Fibroblast of lung (primary cell): ENCODE measurements at places on chromosomes 1 and 21. TPM values are rescaled to one million over a fixed set of nuclear protein-coding genes. Genes with fewer than 3 reads are reported as not detected.

DNA sequence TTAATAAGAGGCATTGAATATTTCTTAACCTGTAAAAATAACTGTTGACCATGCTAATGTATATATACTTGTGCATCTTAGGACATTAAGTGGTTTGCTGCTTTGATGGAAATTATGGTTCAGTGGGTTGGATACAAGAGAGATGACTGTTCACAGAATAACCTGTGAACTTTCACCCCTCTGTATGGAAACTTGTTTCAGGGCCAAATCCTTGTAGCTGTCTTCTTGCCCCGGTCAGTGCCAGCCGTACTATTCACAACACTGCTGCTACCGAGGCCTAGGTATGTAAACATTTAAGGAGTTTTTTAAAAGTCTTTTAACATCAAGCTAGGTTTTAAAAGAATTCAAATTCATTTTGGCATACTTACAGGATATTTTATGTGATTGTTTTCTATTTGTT, 16.1 kb downstream of the DONSON start:
- no peak overlapping the region for H3K27ac ChIP-seq
- H3K4me3 ChIP-seq: no peak overlapping the region
- DNase-seq: no peak
- no peaks in the 10 kb centered on the region for H3K4me1 ChIP-seq
- H3K36me3 ChIP-seq: peaks cover 11% of the 10 kb centered on the region

DNA sequence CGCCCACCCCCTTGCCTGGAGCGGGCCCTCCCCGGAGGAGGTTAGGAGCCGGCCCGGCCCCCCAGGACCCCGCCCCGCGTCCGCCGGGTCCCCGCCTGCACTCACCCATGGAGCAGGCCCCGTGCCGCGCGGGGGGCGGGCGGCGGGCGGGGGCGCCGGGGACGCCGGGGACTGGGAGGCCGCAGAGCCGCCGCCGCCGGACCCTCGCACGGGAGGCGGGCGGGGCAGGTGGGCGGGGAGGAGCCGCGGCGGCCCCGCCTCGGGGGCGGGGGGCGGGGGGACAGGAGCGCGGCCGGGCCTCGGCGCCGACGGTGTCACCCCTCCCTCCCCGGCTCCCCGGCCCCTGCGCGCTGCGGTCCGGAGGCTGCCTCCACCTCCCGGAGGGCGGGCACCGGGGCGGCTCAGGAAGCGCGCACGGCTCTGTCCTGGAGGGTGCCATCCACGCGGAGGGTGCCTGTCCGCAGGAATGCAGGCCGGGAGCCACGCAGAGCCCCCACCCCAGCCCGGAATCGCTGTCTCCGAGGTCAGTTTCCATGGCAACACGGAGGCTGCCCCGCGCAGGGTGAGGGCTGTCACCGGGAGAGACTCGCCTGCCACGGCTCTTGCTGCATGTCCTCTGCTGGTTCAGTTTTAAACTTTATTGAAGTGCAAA, 5.9 kb upstream of the PLEKHG5 start:
- H3K4me3 ChIP-seq: peak overlapping the region; percentile 51
- no peaks in the 10 kb centered on the region for H3K4me1 ChIP-seq
- H3K27ac ChIP-seq: no peak overlapping the region
- peaks cover 18% of the 10 kb centered on the region for H3K27me3 ChIP-seq
- peak; percentile 50 for DNase-seq

The OR10T2 gene
- not detected in 2 replicates for total RNA-seq

- no peak overlapping the region for H3K4me3 ChIP-seq
- H3K27me3 ChIP-seq: peaks cover 35% of the 10 kb centered on the region
Measured at GRCh38 chr1:205581321-205581980, 50.4 kb downstream of the ELK4 start.

- H3K27me3 ChIP-seq: no peaks in the 10 kb centered on the region
- H3K36me3 ChIP-seq: no peaks in the 10 kb centered on the region
- H3K4me3 ChIP-seq: no peak overlapping the region
Measured at GRCh38 chr1:31726715-31727114, 22.9 kb upstream of the COL16A1 start.

DNA sequence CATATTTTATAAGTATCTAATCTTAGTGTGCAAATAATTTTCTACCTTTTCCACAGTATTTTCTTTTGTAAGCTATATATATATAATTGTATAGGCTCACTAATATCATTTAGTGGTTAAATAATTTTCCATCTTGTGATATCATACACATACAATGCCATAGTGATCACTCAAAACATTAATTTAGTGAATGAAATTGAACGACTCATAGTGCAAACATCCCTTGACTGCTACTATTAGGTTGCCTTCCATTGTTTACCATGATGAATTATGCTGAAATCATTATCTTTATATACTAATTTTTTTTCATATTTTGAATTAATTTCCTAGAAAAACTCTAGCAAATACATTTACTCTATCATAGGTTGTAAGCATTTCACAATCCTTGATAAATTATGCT, 127.1 kb downstream of the PCNX2 start:
- no peaks in the 10 kb centered on the region for H3K4me1 ChIP-seq
- peaks cover 2% of the 10 kb centered on the region for H3K36me3 ChIP-seq
- DNase-seq: no peak
- H3K27ac ChIP-seq: no peak overlapping the region
- no peaks in the 10 kb centered on the region for H3K27me3 ChIP-seq

The UTS2 gene
- not detected in 2 replicates for total RNA-seq

DNA sequence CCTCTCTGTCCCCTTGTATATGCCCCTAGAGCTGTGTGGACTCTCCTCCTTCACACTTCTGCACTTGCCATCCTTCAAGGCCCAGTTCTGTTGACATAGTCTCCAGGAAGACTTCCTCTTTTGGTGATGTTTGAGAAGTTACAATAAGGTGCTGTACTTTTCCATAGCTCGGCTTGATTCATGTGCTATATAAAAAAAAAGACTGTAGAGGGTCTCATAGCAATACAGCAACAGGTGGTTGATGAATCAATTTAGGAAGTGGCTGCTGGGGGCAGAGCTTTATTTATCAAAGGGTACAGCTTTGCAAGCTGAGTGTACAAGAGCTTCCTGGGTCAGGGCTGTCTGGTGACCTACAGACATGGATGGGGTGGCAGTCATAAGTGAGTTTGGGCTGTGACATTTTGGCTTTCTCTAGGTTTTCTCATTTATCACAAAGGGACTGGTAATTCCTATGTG, 102.7 kb downstream of the RUNX1 start:
- no peaks in the 10 kb centered on the region for H3K36me3 ChIP-seq
- H3K4me1 ChIP-seq: no peaks in the 10 kb centered on the region
- H3K4me3 ChIP-seq: no peak overlapping the region
- no peak for DNase-seq
- no peaks in the 10 kb centered on the region for H3K27me3 ChIP-seq

The PLA2G2D gene
- total RNA-seq: not detected in 2 replicates

GRCh38 chr1:88175631-88176226, 508.3 kb upstream of the PKN2 start:
- H3K4me3 ChIP-seq: no peak overlapping the region
- H3K27me3 ChIP-seq: no peaks in the 10 kb centered on the region
- no peaks in the 10 kb centered on the region for H3K36me3 ChIP-seq
- no peak for DNase-seq
- no peak overlapping the region for H3K27ac ChIP-seq

DNA sequence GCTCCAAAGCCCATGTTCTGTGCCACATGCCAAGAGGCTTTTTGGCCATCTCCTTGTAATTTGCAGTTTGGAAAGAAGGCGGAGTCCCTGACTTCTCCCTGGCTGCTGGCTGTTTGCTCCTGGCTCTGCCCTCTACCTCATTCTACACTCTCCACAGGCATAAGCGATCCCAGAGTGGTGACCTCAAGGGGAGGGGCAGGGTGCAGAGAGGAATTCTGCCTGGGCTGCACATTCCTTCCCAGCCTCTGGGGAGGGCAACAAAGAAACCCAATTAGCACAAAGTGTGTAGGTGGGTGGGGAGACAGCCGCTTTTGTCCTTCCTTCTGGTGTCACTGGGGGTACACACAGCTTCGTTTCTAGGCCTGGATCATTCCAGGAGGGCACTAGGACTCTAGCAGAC, 95.3 kb downstream of the HIVEP3 start:
- no peak overlapping the region for H3K4me3 ChIP-seq
- no peak overlapping the region for H3K27ac ChIP-seq
- no peaks in the 10 kb centered on the region for H3K27me3 ChIP-seq

DNA sequence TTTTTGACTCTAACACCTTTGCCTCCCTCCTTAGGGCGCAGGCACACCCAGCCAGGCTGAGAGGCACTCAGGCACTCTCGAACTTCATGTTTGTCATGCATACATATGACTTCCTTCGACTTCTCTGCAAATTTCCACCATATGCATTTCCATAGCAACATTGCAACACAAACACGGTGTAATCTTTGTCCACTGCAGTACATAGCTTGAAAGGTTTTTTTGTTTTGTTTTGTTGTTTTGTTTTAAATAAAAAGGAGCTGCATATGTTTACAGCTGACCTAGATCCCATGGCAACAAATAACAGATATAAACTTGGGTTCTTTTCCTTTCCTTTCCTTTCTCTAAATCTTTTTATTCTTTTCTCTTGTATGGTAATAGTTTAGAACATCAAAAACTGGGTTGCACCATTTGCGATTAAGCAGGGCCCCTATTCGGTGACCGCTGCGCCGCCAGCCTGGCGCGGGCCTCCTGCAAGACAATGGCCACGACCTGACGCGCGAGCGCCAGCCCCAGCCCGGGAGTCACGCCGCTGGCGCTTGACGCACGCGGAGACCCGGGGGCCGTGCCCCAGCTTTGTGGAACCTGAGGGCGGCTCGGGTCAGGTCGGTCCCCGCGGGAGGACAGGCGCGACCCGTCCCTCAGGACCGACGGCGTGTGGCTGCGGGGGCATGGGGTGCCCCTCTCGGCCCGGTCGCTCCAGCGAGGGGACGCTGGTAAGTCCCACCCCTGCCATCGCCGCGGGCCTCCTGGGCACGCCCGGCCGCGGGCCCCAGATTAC, 35.2 kb downstream of the CCN1 start:
- H3K27ac ChIP-seq: no peak overlapping the region
- H3K36me3 ChIP-seq: no peaks in the 10 kb centered on the region
- H3K4me3 ChIP-seq: no peak overlapping the region
- DNase-seq: no peak
- peaks cover 21% of the 10 kb centered on the region for H3K4me1 ChIP-seq
- no peaks in the 10 kb centered on the region for H3K27me3 ChIP-seq

- peak; percentile 37 for DNase-seq
- peak overlapping the region; percentile 92 for H3K4me3 ChIP-seq
- H3K27me3 ChIP-seq: no peaks in the 10 kb centered on the region
Measured at GRCh38 chr1:1407636-1408318, 684 bp upstream of the MRPL20 start.

The PANK4 gene
- total RNA-seq: 16.9 and 17.0 TPM in 2 replicates

The PLD5 gene
- total RNA-seq: under 0.01 TPM in 1 of 2 replicates, not detected in the other

The PTGFRN gene
- 1.2 and 15.4 TPM in 2 replicates for total RNA-seq

The NBL1 gene
- 103 and 180 TPM in 2 replicates for total RNA-seq

The TINAGL1 gene
- total RNA-seq: 3.0 and 3.3 TPM in 2 replicates

GRCh38 chr1:119680723-119681122, 31.0 kb upstream of the PHGDH start:
- no peaks in the 10 kb centered on the region for H3K36me3 ChIP-seq
- H3K27ac ChIP-seq: no peak overlapping the region
- peaks cover 2% of the 10 kb centered on the region for H3K27me3 ChIP-seq

DNA sequence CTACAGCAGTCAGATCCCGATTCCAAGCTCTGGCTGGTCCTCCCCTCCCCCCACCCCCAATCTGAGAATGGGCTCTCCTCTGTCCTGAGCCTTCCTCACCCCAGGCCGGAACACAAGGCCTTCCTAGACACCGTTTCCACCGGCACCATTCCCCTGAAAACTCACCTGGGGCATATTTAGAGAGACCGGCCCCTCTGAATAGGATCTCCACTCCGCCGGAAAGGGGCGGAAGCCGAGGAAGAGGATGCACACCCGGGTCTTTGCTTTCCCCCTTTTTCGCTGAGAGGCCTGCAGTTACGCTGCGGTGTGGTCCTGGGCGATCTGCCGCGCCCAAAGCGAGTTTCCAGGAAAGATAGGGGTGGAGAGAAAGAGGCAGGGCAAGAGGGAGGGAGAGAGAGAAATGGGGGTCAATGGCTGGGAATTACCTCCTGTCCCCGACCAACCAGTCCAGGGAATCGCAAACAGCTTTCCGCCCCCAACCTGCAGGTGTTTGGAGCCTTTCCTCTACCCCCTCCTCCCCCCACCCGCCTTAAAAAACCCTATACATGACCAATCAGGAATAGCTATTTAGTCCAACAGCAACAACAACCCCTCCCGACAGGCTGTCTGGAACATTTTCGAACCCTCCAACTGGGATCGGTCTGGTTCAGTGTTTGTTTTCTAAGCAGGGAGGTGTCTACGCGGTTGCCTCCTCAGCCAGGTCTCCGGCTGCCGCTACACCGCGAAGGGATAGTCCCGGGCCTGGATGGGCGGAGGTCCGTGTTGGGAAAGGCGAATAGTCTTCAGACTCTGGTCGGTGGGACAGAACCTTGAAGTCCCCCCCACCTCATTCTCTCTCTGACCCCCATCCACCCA, 2.8 kb downstream of the TAL1 start:
- DNase-seq: no peak
- H3K36me3 ChIP-seq: no peaks in the 10 kb centered on the region
- H3K27ac ChIP-seq: no peak overlapping the region
- H3K27me3 ChIP-seq: peaks cover 86% of the 10 kb centered on the region
- H3K4me1 ChIP-seq: no peaks in the 10 kb centered on the region

- no peak for DNase-seq
- H3K4me1 ChIP-seq: no peaks in the 10 kb centered on the region
- no peak overlapping the region for H3K27ac ChIP-seq
- H3K36me3 ChIP-seq: no peaks in the 10 kb centered on the region
Measured at GRCh38 chr1:112264010-112264409, 132.0 kb upstream of the CTTNBP2NL start.

The AUNIP gene
- under 0.01 and 0.33 TPM in 2 replicates for total RNA-seq

GRCh38 chr1:108142773-108143394, 57.3 kb downstream of the SLC25A24 start:
- H3K27ac ChIP-seq: no peak overlapping the region
- H3K4me1 ChIP-seq: no peaks in the 10 kb centered on the region
- peaks cover 8% of the 10 kb centered on the region for H3K36me3 ChIP-seq

- peaks cover 12% of the 10 kb centered on the region for H3K27me3 ChIP-seq
- no peak for DNase-seq
- H3K4me3 ChIP-seq: peak overlapping the region; percentile 12
- no peaks in the 10 kb centered on the region for H3K4me1 ChIP-seq
Measured at GRCh38 chr1:35577071-35577998, 4.2 kb downstream of the TFAP2E start.

The CHIA gene
- not detected in 2 replicates for total RNA-seq

- H3K4me3 ChIP-seq: no peak overlapping the region
- DNase-seq: no peak
- no peaks in the 10 kb centered on the region for H3K27me3 ChIP-seq
- H3K4me1 ChIP-seq: no peaks in the 10 kb centered on the region
- H3K36me3 ChIP-seq: no peaks in the 10 kb centered on the region
Measured at GRCh38 chr21:31622397-31622796, 37.1 kb upstream of the SOD1 start.

The CR1 gene
- not detected in 2 replicates for total RNA-seq

The LCE2A gene
- total RNA-seq: 0.33 TPM in 1 of 2 replicates, not detected in the other

DNA sequence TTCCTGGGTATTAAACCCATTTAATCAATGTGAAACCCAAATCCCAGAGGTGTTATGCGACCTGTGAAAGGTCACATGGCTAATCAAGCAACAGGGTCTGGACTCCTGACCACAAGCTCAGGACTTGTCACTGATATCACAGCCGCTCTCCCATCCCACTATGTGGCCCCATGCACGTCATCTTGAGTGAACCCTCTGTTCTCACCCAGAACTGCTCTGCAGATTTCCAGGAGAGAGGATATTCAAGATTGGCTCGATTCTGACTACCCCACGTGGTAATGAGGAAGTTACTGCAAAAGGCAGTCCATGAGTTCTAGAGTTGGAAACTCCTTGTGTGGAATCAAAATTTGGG, 173.5 kb upstream of the ETV3 start:
- DNase-seq: no peak
- no peak overlapping the region for H3K27ac ChIP-seq
- no peaks in the 10 kb centered on the region for H3K36me3 ChIP-seq
- no peak overlapping the region for H3K4me3 ChIP-seq

The GBP1 gene
- total RNA-seq: 35.7 and 45.6 TPM in 2 replicates
